ENCODE measurements at places on chromosomes 3 and 15.

- DNase-seq, result peak; percentile 76
Measured at GRCh38 chr15:71114887-71115566, at the start of gene THSD4. Gene THSD4 (plus strand): TSS chr15:71115471.

- no peak for DNase-seq
Measured at GRCh38 chr15:38708672-38709180, 144.1 kb upstream of the RASGRP1 start.

DNA sequence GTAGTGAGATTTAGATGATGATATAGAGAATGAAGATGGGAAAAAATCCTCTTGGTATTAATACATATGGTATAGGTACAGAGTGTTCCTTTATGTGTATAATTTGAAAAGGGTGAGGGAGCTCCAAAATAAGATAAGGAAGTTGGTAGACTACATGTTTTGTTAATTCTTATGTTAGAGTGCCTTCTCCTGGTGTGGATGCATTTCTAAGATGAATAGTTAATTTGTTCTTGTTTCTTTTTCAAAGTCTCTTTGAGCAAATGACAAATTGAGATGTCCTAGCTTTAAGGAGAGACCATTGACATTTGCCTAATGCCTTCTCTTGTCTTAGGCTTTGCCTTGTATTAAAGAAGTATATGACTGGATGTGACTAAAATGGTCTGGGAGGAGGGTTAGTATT, 34.1 kb downstream of the AKAP13 start:
- no peak for DNase-seq

GRCh38 chr15:25780479-25781255, 82.5 kb downstream of the ATP10A start:
- no peak for DNase-seq

GRCh38 chr15:27570746-27571145, 528.4 kb downstream of the OCA2 start:
- no peak for DNase-seq

GRCh38 chr15:80179025-80179759, 26.4 kb downstream of the FAH start:
- no peak for DNase-seq

DNA sequence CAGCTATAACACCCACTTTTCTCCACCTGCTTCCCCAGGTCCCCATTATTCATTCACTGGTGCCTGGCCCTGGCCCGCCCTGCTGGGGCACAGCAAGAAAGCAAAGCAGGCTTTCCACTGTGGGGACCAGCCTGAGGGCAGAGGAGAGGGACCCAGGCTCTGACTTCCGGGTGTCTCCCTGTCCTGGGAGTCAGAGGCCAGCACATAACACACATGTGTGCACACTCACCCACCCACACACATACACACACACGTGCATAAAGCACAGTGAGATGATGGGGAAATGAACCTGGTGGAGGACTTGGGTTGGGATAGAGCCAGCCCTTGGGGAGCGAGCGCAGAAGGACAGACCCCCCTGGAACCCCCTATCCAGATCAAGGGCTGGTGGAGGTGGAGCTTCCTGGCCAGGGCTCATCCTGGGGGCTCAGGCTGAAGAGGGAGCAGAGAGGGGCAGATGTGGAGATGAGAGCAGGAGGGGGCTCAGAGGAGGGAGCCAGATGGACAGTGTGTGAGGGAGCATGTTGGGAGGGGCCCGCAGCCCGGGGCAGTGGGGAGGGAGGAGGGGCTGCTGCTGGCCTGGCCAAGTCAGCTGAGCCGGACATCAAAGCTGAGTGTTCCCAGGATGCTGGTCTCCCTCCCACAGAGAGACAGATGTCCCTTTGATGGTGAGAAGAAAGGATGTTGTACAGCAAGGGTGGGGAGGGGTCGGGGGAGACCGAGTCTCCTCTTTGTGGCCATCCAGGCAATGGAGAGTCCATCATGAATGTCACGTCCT, 78.2 kb downstream of the LINGO1 start:
- no peak for DNase-seq

DNA sequence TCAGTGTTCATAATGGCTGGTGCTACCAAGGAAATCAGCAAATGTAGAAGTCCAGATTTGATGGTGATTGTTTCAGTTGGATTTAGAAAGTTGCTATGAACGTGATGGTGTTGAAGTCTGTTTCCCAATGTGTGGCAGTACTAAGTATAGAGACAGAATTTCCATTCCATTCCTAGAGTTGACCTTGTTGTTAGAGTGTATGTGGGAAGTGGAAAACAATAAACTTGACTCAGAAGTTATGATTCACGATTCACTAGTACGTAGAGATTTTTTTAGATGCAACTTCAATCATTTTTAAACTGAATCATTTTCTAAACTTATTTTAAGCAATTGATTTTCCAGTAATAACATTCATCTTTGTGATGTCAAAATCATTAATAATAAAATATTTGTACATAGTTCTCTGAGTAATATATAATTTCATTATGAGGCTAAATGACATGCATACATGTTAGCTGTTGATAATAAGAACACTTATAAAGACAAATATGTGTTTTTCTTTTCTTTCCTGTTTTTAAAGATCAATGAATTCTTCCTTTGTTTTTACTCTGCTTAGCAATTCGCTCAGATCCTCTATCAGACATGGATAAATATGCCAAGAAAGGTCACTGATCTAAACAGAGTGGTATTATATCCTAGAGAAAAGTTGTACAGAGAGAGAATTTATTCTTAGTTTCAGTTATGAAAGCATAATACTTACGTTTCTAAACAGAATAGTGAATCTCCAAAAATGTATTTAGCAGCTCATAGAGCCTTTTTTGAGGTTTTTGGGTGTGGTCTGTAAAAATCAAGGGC, 108.8 kb upstream of the GPR149 start:
- no peak for DNase-seq

DNA sequence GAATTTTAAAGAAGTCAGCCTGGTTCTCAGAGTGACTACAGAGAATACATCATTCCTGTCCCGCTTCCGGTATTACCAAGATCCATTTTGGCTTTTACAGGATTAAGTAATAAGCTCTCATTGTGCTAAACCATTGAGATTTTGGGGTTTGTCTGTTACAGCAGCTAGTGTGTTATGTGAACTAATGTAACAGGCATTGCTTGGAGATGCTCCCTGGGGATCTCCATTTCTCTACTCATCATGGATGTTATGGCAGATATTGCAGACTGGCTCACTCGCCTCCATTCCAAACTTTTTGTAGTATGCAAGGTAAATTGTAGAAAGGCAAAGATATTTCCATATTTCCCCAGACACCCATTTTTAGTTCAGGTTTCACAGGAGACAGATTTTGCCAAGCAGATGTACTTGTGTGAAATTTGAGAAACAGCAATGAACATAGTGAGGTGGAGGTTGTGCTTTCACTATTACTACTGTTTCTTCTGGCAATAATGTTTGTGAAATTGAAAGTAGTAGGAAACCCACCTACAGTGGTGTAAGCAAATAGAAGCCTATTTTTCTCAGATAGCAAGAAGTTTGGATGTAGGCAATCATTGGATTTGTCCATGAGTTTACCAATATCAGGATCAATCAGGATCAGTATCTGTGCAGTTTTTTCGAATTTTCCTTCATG, 177.1 kb upstream of the GALNT15 start:
- no peak for DNase-seq

GRCh38 chr3:151787626-151788025, 26.3 kb upstream of the AADAC start:
- DNase-seq, result no peak

DNA sequence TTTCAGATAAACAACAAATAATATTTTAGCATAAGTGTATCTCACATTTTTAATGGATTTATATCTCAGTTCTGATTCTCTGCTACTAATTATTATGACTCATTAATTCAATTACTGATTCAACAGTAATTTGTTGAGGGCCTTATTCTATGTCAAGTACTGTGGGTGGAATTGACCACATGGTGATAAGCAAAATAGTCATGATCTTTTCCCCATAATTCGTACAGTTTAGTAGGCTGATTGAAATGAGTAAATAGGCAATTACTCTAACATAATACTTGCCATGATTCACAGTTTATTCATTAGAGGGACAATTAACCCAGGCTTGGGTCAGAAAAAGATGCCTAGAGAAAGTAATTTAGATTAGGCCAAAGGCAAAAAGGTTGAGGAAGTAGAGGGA, 60.9 kb upstream of the SLC4A7 start:
- DNase-seq, result no peak

DNA sequence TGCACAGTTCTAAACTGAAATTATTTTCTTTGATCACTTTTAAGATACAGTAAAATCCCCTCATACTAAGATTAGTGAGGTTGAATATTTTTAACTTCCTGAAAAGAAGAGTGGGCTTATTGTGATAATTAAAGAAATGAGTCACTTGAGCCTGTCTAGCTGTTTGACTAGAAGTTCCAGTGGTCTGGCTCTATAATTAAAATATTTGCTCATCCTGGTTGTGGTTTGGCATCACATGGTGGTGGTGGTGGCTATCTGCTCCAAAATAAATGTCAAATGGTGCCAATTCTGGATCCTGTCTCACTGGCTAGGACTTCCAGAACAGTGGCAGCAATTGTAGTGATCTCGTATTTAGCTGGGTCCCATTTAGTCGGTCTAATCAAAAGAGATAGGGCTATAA, 8.6 kb upstream of the TEX9 start:
- no peak for DNase-seq

DNA sequence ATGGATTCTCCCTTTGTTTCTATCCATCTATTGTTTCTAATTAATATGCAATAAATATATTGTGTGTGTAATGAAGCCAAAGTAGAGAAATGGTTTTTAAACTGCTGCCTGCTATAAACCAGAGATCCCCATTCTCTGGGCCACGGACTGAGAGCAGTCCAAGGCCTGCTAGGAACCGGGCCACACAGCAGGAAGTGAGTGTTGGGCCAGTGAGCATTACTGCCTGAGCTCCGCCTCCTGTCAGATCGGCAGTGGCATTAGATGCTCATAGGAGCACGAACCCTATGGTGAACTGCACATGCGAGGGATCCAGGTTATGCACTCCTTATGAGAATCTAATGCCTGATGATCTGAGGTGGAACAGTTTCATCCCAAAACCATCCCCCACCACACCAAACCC, 85.2 kb upstream of the POMGNT2 start:
- no peak for DNase-seq

- DNase-seq, result no peak
Measured at GRCh38 chr3:56342475-56342874, 125.8 kb downstream of the ERC2 start.

- DNase-seq, result no peak
Measured at GRCh38 chr15:91227766-91228165, 127.7 kb downstream of the SV2B start.

DNA sequence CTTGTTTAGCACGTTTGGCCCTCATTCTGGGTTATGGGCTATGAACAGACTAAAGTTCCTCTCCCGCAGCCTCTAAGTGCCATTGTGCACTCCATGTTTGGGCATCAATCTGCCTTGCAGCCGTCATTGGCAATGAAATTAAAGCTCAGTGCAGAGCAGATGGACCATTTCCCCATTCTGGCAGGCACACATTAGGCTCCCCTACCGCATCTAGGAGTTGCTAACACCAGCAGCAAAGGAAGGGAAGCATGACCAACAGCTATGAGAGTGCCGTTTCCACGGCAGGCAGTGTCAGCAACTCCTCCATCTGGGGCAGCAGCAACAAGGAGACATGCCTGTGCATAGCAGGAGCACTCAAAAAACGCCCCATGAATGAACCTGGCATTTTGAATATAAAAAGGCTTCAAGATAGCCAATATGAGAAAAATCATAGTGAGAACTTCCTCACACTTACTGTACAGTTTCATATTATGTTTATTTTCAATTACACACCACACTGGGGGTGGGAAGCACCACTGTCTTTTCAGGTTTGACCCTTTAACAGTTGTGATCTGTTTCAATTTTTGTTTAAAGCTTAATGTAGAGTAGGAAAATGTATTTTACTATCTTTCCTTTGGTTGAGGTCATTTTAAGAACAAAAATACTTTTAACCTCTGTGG, 218.7 kb downstream of the KCNMB2 start:
- DNase-seq, result no peak

GRCh38 chr15:94258246-94258645, 26.9 kb downstream of the MCTP2 start:
- DNase-seq, result no peak

- DNase-seq, result no peak
Measured at GRCh38 chr3:59310736-59311135, 260.9 kb upstream of the CFAP20DC start.

- DNase-seq, result no peak
Measured at GRCh38 chr15:39870537-39870936, 49.5 kb downstream of the GPR176 start.

DNA sequence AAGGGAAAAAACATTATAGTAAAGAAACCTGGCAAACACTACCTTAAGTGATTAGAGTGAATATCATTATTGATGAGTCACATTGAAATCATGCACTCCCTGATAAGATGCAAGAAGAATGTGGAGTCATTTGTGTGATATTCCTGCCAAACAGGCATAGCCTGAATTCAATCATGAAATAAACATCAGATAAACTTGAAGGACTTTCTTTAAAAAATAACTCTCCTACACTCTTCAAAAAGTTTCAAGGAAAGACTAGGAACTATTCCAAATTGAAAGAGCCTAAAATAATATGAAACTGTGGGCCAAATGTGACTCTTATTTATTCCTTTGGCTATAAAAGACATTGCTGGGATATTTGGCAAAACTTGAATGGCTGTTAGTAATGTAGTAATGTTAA, 625.7 kb upstream of the LMCD1 start:
- no peak for DNase-seq

- DNase-seq, result no peak
Measured at GRCh38 chr3:110454066-110454465, 617.5 kb upstream of the NECTIN3 start.

DNA sequence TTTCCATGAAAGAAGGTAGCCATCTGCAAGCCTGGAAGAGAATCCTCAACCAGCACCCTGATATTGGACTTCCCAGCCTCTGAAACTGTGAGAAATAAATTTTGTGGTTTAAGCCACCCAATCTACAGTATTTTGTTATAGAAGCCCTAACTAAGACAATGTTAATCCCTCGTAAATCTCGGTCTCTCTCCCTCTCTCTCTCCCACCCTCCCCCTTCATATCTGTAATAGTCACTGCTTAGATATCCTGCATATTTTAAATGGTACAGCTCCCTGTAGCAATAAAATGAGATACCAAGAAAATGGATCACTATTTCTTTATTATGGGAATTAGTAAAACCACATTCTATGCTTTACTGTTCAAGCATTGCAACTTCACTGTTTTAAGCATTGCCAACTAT, 21.0 kb upstream of the FAM174B start:
- no peak for DNase-seq

DNA sequence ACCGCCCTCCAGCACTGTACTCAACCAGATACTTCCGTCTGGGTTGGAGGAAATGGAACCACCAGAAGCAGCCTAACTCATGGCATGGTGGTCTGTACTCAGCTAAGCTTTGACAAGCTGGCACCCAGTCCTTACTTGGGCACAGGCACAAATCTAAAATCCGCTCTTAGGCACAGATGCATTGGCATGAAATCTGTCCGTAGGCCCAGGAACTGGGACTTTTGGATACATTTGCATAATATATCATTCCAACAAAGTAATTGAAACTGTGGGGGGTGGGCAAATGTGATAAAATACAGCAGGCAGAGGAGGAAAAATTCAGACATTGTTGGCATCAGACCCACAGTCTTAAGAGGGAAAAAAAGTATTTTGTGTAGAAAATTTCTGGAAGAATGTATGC, 75.4 kb downstream of the C3orf85 start:
- DNase-seq, result no peak

Measured in GM18507 (cell line).